ENCODE measurements at places on chromosomes 3 and 15. TPM values are rescaled to one million over a fixed set of nuclear protein-coding genes. Genes with fewer than 3 reads are reported as not detected.
A peak's percentile ranks its signal among the peaks of the same experiment; 100 is the strongest.

DNA sequence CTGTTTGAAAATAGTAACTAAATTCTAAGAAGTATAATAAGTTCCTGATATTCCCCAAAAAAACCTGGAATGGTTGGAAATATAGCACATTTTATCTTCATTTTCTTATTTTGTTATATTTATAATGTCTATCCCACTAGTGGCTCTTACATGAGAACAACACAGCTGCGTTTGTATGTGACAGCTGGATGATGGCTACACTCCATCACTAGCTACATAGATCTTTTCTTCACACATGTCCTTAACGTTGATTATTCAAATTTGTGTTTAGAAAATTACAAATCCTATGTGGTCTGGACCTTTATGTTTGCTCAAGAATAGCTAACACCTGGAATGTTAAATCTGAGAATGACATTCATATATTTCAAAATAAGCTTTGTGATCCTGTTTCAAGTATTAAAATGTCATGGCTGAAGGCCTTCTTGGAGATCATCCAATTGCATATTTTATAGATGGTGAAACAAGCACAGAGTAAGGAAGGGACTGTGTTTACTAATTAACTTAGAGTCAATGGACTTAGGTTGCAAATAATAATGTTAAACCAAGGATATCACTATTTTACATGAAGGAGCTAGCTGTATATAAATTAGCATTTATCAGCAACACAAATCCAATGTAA lies 60.8 kb downstream of the ATP13A5 start:
- DNase-seq = no peak

DNA sequence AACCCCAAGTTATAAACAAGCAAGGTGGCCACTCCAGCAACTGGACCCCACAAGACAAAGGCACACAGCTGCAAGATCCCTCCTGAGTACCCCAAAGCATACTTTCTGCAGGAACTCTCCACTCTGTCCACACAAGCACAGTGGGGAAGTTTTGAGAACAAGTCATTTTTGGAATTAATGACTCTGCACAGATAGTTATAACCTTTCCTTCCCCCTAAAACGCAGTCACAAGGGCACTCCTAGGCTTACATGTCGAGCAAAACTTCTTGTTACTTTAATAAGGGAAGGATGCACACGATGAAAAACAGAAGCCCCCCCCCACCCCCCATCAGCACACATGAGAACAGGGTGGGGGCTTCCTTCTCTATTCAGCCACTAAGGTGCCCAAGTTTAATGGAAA lies 1.2 kb downstream of the STIMATE start:
- no peak for DNase-seq

- no peak for DNase-seq
Measured at GRCh38 chr15:100221471-100222348, 120.1 kb downstream of the ADAMTS17 start.

GRCh38 chr15:70055601-70056051 lies 42.1 kb downstream of the TLE3 start:
- no peak for DNase-seq

- no peak for DNase-seq
Measured at GRCh38 chr3:134072881-134073582, 43.3 kb upstream of the SLCO2A1 start.

DNA sequence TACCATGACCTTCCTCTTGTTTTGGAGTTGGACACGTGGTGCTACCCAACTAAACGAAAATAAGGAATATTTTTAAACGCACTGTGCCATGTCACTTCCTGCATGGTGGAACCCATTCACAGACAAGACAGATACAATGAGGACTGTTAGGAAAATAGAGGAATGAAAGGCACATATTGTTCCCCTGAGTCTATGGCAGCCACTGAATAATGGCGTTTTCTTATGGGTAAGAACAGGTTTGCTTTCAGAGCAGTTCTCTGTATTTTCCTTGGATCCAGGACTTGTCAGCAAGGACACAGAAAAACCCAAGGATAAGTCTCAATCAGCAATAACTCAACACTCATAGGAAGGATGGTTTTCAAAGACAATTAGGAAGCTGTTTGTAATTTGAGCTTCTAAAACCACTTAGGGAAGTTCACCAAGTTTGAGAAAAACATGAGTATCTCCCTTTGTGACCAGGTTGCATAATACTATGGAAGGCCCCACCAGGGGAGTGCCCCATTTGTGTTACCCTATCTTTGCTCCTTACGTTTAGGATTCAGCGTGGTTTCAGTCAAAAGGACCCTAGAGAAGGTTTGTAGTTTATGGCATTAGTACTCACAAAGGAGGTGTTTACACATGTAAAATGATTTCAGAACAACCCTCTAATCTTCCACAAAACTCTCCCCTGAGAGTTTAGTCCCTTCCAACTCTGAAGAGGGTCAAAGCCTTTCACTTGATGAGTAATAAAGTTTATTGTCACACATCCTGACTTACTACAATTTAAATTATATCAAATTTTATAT lies 487.2 kb upstream of the ATP11B start:
- DNase-seq = no peak

- DNase-seq = peak; percentile 59
Measured at GRCh38 chr15:75170711-75171341, 30.9 kb upstream of the C15orf39 start.

DNA sequence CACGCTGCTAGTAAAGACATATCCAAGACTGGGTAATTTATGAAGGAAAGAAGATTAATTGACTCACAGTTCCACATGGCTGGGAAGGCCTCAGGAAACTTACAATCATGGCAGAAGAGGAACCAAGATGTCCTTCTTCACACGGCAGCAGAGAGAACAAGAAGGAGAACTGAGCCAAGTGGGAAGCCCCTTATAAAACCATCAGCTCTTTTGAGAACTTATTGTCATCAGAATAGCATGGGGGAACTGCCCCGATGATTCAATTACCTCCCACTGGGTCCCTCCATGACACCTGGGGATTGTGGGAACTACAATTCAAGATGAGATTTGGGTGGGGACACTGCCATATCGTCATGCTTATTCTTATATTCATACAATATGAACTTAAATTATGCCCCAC lies 49.0 kb downstream of the DUT start:
- DNase-seq = no peak

DNA sequence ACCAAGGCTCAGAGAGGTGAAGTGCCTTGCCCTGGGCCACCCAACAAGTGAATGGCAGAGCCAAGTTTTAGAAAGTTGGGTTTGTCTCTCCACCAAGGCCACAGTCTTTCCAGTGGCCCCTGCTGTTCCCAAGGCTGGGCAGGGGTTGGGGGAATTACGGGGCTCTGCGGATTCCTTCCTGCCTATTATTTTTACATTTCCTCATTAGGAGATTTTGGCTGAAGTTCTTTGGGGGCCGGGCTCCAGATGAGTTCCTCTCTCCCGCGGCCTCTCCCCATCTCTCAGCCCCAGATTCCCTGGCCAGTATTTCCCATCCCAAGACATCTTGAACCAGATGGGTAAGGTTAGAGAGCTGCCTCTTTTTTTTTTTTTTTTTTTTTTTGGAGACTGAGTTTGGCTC lies 44.0 kb upstream of the SMAD6 start:
- DNase-seq = no peak

- DNase-seq = peak; percentile 94
Measured at GRCh38 chr15:39156166-39156565, 424.7 kb upstream of the THBS1 start.

DNA sequence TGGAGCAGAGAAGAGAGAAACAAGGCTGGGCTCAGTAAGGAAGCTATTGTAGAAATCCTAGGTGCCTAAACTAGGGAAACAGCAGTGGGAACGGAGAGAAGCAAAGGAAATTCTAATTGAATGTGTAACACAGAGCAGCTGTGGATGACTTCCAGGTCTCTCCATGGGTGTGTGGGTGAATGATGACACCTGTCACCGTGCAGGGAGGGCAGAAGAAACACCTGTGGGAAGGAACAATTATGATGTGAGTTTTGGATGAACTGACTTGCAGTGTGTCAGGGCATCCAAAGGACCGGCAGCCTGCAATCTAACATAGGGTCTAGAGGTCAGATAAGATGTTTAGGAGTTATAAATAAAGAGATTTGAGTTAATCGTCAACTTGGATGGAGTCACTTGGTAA lies 144.2 kb downstream of the RYR3 start:
- DNase-seq = no peak

GRCh38 chr3:156425651-156426050 lies 129.3 kb downstream of the SSR3 start:
- no peak for DNase-seq

DNA sequence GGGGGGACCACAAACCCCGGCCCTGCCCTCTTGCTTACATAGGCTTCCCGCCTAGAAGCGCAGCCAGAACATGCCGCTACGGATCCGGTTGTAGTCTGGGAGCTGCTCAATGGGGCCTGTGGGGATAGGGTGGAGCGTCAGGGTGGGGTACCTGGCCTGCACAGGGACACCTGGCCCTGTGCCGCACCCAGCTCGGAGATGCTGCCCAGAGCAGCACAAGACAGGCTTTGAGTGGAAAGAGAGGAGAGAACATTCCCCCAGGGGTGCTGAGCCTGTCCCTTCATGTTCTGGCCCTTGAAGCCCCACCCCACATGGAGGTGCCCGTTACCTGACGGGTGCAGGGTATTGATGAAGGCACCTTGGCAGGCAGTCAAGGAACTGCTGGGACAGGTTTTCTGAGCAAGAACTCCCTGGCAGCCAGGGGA lies 4.0 kb upstream of the COL7A1 start:
- no peak for DNase-seq

GRCh38 chr15:53448232-53449015 lies 311.0 kb downstream of the WDR72 start:
- DNase-seq = no peak

DNA sequence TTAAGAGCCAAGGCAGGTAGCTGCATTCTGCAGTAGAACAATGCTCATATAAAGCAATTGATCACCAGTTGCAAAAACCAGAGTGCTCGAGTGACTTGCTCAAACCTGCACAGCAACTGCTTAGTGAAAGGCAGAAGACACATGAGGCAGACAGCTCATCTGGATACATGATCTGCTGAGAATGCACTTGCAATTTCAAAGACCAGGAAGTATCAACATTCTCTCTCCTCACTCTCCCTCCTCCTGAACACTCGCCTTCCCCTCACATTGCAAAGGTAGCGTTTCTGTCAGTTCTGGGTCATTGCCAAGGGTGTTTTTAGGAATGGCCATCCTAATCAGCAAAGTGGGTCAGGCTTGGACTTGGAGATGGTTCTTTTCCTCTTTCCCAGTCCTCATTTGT lies 61.0 kb downstream of the BFSP2 start:
- DNase-seq = no peak

GRCh38 chr3:186640929-186641328 lies 730 bp downstream of the FETUB start:
- no peak for DNase-seq

DNA sequence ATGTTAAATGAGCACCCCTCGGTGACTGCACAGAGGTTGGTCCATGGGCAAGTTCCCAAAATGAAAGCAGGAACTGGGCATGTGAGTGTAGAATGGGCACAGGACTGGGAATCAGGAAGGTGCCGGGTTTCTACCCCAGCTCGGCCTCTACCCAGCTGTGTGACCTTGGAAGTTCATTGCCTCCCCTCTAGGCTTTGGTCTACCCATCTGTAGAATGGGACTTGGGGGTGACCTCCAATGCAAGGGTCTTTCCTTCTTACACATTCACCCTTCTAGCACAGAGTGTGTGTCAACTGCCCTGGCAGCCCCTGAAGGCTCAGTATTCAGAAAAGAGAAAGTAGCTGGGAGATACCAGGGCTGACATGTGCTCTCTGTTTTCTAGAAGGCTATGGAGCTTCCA lies 72.3 kb upstream of the PIAS1 start:
- DNase-seq = no peak

GRCh38 chr3:17047162-17047561 lies 162.4 kb downstream of the PLCL2 start:
- DNase-seq = no peak

GRCh38 chr15:69504352-69505040 lies 51.9 kb downstream of the RPLP1 start:
- no peak for DNase-seq

GRCh38 chr15:50134524-50135024 lies 15.5 kb upstream of the ATP8B4 start:
- DNase-seq = peak; percentile 95

DNA sequence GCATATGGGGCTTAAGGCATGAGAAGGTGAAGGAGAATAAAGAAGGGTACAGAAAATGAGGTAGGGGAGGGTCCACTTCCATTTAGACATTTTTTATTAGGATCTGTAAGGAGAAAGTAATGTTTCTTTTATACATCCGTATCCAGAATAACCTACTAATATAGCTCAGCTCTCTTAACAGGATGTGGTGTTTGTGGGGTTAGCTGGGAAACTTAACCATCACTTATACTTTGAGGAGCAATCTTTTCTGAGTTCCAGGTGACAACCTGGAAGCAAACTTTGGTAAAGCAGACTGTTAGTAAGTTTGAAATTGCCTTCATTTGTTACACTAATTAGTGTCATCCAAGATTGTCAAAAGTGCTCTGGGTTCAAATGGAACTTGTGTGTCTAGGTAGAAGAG lies 36.6 kb downstream of the BUB1B start:
- DNase-seq = no peak

- DNase-seq = peak; percentile 48
Measured at GRCh38 chr3:160486459-160486869, 36.9 kb upstream of the TRIM59 start.

GRCh38 chr3:126557415-126557745 lies 1.4 kb downstream of the C3orf22 start:
- DNase-seq = no peak

PAK6 gene
- not detected for total RNA-seq

TEX55 gene
- total RNA-seq = not detected
